ENCODE measurements at places on chromosomes 12 and 14.

DNA sequence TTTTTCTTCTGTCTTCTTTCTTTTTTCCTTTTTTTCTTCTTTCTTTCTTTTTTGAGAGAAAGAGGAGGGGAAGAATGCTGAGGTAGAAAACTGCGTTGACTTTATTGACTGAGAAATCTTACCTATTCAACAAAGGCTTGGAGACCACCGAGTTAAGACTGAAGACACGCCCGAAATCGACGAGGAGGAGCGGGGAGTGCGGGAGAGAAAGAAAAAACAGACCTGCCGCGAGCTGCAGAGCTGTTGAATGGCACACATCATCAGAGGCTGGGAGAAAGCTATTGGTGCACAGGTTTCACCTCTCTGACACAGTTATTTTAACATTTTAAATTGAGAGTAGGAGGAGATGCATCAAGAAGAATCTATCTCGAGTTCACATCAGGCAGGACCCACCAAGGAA, 5.1 kb downstream of the ASCL1 start:
- no peak for DNase-seq

GRCh38 chr12:19972325-19973288, 395.7 kb upstream of the PDE3A start:
- DNase-seq, result no peak

GRCh38 chr12:72869024-72869423, 596.9 kb downstream of the TRHDE start:
- DNase-seq, result no peak

- DNase-seq, result no peak
These were observed 680 bp downstream of the NECAP1 start for GRCh38 chr12:8082808-8083100.

GRCh38 chr12:41224066-41224465, 35.9 kb downstream of the PDZRN4 start:
- no peak for DNase-seq

DNA sequence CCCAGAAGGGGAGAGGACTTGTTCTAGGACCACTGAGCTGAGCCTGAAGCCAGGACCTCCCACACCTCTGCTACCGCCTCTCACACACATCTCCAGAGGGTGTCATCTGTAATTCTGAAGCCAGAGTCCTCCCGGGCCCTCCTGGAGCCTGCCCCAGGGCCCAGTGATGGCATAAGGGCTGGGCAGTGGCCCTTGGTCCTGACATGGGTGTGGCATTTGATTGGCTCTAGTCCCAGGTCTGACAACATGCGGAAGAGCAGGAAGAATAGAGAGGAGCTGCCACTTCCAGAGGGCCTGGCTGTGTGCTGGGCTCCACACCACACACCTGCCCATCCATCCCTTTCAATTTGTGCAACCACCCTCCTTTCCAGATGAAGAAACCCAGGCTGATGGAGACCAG, 144.3 kb upstream of the GSC start:
- DNase-seq, result no peak

GRCh38 chr14:39554576-39554975, 122.3 kb upstream of the FBXO33 start:
- no peak for DNase-seq

- no peak for DNase-seq
These were observed 335.2 kb downstream of the DPF3 start for GRCh38 chr14:72558721-72559120.

DNA sequence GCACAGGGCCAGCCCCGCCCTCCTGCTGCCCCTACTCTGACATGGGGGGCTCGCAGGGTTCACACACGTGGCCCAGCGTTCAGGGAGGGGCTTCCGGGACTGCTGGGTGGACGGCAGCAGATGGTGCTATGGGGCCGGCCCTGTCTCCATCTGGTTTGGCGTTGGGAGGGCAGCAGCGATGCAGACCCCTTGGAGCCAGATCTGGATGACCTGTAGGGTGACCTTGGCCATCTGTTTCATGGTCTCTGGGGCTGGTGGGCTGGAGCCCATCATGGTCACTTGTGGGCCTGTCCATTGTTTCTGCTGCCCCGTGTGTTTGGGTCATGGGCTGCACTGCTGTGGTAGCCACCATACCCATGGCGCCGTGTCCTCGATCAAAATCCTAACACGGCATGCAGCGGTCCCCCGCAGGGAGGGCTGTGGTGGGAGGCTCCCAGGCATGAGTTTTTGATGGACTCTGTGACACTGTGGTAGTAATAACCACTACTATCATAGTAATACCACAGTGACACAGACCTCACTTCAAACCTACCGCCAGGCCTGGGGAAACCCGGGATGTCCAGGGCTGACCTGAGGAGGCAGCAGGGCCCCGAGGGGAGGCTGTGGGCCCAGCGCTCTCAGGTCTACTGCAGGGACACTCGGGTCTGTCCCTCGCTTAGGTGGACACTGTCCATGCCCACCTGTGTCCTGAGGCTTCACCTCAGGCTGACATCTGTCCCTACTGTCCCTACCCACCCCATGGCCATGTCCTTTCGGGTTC, 359.4 kb downstream of the TMEM121 start:
- no peak for DNase-seq

DNA sequence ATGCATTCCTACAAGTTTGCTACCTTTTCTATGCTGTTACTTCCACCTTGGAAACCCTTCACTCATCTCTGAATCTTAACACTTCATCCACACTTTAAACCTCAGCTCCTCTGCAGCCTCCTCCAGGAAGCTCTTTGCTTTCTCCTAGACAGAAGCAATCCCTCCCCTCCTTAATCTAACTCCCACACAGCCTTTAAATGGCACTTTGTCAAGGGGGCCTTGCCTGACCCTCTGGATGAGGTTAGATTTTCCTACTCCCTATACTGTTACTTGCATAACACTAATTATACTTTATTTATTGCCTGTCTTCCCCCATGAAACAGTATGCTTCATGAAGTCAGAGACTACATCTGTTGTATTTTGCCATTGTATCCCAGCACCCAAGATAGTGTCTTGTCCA, 394.6 kb downstream of the MED13L start:
- no peak for DNase-seq

DNA sequence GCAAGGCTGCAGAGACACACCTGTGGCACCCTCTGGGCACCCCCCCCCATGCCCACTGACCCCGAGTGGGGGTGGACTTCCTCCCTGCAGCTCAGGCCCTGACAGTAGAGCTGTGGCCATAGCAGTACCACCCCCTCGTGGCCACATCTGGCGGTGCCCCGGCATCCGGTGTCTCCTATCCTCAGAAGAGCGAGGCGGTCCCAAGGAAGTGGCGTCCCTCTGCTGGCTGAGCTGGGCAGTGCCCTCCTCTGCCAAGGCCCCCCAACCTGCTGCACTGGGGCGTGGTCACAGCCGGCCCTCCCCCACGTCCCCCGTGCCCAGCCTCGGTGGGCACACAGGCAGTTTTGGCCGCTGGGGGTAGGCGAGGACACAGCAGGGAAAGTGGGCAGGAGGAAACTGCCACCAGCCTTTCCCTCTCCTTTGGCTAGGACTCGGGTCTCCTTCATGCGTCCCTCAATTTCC, 6.0 kb upstream of the SLC6A12 start:
- peak; percentile 86 for DNase-seq

GRCh38 chr12:15962760-15963159, 51.6 kb downstream of the DERA start:
- no peak for DNase-seq

DNA sequence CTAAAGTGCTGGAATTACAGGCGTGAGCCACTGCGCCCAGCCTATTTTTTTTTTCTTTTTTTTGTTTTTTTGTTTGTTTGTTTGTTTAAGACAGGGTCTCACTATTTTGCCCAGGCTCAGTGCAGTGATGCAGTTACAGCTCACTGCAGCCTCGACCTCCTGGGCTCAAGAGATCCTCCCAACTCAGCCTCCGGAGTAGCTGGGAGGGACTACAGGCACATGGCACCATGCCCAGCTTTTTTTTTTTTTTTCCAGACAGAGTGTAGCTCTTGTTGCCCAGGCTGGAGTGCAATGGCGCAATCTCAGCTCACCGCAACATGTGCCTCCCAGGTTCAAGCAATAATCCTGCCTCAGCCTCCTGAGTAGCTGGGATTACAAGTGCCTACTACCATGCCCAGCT, 5.8 kb upstream of the ITFG2 start:
- no peak for DNase-seq

- DNase-seq, result no peak
These were observed 14.4 kb upstream of the SDR39U1 start for GRCh38 chr14:24456980-24457379.

DNA sequence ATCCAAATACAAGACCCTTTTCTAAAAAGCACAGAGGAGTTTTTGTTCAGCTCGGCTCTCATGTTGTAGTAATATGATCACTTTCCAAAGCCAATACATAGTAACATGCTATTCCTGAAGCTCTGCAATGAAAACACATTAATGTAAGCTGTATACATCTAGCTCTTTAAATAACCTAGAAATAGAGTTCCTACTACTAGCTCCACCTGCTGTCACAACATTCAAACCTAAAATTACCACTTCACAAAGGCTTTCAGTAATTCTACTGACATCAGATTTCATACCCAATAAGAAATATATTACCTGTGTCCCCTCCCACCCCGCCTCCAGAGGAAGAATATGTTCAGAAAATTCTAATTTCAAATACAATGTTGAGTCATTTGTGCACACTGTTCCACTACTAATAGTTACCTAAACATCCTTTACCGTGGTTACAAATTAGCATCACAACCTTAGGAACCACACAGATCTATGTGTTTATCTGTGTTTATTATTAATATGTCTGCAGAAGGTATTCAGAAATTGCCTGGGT, 17.8 kb downstream of the EFCAB11 start:
- no peak for DNase-seq

GRCh38 chr12:110647631-110648040, 33.7 kb downstream of the TCTN1 start:
- no peak for DNase-seq

- DNase-seq, result no peak
These were observed 30.3 kb downstream of the DIO3 start for GRCh38 chr14:101591582-101591981.
